ENCODE measurements at places on chromosomes 3 and 15.

GRCh38 chr15:51907136-51907862 is 64.3 kb downstream of the LEO1 start:
- DNase-seq, result no peak

GRCh38 chr15:49832511-49832910 is 211.7 kb downstream of the DTWD1 start:
- DNase-seq, result no peak

DNA sequence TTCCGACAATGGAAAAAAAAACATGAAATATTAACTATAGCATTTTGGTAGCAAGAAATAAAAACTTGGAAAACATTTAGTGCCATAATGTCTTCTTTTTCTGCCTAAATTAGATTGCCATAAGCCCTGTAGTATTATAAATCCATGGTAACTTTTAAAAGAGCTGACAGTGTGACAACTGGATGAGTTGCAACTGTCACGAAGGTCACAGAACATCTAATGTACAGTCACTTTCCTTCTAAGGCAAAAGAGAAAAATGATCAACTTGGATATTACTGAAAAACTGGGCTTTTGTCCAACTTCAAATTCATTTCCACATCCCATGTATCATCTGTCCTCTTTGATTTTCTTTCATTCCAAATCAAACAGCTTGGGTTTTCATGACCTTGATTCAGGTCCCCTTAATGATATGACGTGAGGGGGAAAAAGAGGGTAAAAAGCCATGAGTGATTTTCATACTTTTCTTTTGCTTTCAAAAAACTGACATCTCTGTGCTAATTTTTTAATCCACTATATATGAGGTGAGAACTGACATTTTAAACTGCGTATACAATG is 602 bp downstream of the CPB1 start:
- no peak for DNase-seq

DNA sequence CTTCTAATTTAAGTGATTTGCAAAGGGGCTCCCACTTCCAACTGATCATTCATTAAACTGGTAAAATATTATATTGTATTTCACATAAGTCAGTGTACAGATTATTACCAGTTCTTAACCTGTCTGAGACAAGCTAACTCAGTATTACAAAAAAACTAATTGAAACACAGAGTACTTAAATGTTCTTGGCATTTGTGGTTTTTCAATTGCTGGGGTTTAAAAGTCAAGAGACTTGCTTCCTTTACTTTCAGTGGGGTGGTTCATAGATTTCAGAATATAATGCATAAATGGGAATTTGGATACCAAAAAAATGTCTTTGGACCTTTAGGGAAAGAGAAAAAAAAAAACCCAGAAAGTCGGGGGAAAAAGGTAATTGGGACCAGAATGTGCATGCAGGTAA is 85.0 kb downstream of the ATP10A start:
- no peak for DNase-seq

DNA sequence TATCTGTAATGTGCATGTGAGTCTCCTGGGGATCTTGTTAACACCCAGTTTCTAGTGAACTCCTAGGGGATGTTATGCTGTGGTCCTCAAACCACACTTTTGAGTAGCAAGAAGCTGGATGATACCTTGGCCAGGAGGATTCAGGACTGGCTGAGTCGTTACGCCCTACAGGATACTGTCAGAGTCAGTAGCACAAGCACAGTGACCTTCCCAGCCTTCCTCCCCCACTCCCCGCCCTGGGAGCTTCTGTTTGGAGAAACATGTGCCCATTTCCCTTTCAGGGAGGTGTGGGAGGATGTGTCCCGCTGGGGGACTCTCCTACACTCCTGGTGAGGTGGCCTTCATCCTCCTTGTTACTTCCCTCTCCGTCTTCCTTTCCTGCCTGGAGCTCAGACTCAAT is 76.4 kb upstream of the TRPM1 start:
- DNase-seq, result no peak

- DNase-seq, result no peak
Observed at GRCh38 chr3:158463556-158463955, 107.4 kb upstream of the MLF1 start.

DNA sequence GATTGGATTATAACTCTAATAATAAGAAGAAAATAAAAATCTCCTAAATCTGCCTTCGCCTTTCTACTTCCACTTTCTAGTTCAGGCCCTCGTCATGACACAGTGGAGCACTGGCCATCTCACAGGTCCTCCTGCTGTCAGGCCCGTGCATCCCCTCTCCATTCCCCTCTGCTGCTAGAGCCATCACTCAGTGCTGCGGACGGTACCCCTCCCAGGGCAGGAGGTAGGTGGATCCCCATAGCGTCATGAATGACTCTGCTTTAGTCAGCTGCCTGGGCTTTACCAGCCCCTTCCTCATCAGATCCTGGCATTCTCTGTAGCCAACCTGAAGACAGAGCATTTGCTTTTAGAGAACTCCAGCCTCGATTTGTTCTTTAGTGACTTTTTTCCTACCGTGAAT is 12.0 kb upstream of the PPP1R2 start:
- DNase-seq, result no peak

DNA sequence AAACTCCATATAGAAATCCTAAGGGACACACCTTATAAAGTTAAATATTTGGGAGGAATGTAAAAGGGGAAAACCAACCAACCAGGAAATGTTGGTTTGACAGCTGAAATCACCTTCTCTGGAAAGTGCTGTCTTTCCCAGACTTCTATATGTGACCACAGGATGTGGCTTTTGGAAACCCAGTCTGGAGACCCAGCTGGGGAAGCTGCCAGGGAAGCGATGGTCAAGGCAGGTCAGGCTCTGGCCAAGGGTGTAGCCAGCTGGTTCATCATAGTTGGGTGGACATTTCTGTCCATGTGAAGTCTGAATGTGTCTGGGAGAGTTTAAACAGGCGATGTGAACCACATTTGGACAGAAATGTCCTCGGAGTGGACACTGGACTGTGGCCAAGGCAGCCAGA is 73.9 kb downstream of the ARNT2 start:
- DNase-seq, result no peak

GRCh38 chr3:138317687-138318086 is 12.0 kb downstream of the NME9 start:
- DNase-seq, result no peak

DNA sequence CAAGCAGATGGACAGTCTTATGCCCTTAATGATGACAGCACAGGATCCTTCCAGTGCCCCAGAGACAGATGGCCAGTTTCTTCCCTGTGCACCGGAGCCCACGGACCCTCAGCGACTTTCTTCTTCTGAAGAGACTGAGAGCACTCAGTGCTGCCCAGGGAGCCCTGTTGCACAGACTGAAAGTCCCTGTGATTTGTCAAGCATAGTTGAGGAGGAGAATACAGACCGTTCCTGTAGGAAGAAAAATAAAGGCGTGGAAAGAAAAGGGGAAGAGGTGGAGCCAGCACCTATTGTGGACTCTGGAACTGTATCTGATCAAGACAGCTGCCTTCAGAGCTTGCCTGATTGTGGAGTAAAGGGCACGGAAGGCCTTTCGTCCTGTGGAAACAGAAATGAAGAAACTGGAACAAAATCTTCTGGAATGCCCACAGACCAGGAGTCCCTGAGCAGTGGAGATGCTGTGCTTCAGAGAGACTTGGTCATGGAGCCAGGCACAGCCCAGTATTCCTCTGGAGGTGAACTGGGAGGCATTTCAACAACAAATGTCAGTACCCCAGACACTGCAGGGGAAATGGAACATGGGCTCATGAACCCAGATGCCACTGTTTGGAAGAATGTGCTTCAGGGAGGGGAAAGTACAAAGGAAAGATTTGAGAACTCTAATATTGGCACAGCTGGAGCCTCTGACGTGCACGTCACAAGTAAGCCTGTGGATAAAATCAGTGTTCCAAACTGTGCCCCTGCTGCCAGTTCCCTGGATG is 198.7 kb downstream of the AKAP13 start:
- peak; percentile 59 for DNase-seq

- DNase-seq, result no peak
Observed at GRCh38 chr15:60536314-60536713, 57.4 kb upstream of the ICE2 start.
